ENCODE measurements at places on chromosomes 13 and 19.

DNA sequence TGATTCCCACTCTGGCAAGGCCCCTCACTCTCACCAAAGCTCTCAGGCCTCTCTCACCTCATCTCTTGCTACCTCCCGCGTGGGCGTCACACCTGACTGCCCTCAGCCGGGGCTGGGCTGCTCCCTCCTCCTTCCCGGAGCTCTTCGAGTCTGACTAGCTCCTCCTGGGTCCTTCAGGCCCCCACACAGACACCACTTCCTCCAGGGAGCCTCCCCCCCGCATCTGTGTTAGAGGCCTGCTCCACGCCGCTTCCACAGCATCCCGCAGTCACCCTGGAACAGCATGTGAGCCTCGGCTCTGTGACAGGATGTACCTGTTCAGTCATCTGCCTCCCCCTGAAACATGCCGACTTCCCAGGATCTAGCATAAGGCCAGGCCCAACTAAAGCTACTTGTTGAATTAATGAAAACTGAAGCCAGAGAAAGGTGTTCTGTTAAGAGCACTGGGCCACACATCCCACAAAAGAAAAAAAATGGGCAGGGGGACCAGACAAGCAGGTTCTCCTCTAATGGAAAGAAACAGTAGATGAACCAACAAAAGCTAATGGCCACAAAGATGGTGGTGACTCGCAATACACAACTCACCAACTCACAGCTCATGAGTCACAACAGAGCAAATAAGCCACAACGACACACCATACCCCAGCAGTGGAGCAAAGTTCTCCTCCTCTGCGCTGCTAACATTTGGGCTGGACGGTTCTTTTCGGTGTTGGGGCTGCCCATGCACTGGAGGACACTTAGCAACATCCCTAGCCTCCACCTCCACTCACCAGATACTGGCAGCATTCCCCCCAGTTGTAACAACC lies 3.0 kb downstream of the PPP6R1 start:
- DNase-seq, result peak; percentile 76

GRCh38 chr19:13091400-13092157 lies 11.1 kb downstream of the LYL1 start:
- DNase-seq, result no peak

- no peak for DNase-seq
Measured at GRCh38 chr13:27203854-27204253, 32.2 kb upstream of the USP12 start.

DNA sequence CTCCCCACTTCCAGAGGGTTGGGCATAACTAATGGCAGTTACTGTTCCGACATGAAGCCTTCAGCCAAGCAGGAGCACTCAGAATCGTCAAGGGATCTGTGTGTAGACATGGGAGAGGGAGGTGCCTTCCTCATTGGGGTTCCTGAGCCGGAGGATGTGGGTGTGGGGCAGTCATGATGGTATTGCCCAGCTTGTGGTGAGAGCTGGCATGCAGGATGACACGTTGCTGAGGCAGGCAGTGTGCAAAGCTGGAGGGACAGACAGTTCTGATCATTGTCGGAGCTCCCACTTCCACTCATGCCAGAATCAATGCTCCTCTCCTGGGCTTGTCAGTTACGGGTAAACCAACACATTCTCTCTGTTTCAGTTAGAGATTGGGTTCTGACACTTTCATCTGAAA lies 83.9 kb upstream of the TSC22D1 start:
- no peak for DNase-seq

- no peak for DNase-seq
Measured at GRCh38 chr13:41056194-41056593, 5.1 kb upstream of the WBP4 start.

DNA sequence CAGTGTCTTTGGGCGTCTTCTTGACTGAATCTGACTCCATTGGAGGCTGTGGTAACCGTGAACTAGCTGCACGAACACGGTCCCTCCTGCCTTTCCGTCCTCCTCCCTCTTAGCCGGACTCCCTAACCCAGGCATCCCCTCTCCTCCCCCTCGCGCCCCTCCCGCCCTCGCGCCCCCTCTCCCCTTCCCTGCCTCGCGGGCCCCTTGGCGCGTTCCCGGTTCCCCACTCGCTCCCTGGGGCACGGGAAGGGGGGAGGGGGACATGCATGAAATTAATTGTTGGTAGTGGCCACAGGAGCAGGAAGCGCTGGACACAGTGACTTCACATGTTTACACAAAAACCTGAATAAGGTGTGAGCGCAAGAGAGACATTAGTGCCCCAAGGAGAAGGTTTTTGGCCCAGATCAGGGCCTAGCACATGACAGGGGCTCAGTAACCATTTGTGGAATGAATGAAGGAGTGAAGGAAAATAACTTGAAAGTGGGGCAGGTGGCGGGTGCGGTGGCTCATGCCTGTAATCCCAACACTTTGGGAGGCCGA lies 279 bp downstream of the DMRTC2 start:
- DNase-seq, result no peak

- peak; percentile 55 for DNase-seq
Measured at GRCh38 chr19:7674010-7675005, 2.6 kb upstream of the MCEMP1 start.

- peak; percentile 65 for DNase-seq
Measured at GRCh38 chr19:3783660-3784584, 2.3 kb downstream of the MATK start.

- DNase-seq, result no peak
Measured at GRCh38 chr13:20395061-20395916, 130.4 kb downstream of the CRYL1 start.

DNA sequence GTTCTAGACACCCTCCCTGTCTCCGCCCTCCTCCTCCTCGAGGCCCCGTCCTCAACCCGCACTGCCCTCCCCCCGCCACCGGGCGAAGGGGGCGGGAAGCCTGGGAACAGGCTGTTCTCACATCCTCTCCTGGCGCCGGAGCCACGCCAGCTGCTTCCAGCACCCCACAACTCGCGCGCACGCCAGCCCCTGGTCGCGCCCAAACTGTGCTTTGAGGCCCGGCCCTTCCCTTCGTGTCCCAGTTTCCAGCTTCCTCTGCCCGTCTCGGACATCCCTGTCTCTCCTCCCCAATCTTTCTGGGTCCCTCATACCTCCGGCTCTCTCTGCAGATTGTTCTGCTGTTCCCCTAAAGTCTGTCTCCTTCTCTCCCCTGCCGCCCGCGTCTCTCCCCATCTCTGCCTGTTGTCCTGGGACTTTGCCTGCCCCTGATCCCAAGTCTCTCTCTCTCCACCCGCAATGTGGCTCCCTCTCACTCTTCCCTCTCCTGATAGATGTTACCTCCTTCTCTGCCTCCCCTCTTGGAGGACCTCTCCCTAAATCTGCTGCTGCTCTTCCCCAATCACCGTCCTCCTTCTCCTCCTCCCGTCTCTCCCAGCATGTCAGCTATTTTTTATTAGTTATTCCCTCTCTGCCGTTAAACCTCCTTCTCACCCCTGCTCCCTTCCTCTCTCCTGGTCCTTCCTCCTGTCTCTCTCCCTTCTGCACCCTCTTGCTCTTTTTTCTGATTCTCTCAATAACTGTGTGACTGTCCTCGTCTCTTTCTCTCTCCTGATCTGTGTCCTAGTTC lies 14.2 kb downstream of the DPF1 start:
- DNase-seq, result no peak

DNA sequence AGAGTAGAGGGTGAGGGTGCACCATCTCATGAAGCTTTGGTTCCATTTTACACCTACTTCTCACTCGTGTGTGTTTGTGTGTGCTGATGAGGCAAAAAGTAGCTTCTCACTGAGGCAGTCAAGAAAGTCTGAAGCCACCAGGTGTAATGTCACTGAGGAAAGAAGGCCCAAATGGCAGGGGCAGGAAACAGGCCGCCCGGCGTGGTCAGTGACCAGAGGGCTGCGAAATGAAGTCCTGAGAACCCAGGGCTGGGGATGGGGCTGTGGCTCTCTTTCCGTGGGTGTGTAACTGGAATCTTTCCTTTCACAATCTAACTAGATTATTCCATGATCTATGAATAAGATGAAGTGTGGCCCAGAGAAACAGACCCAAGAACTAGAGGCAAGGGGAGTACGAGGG lies 25.5 kb upstream of the TFDP1 start:
- DNase-seq, result no peak

DNA sequence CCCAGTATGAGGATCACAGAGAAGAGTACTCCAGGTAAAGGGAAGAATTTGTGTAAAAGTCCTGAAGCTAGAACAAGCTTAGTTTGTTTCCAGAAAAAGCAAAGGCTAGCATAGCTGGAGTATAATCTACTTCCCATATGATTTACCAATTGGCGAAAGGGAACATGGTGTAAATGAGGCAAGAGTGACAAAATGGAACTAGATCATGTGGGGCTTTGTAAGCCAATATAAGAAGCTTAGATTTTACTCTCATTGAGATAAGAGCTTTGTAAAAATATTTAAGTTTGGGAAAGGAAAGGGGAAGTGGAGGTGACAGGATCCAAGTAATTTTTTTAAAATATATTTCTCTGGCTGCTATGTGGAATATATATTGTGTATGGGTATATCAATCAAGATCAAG lies 234.9 kb downstream of the KCTD12 start:
- no peak for DNase-seq
